ENCODE measurements at places on chromosomes 7 and 10.

- H3K27ac ChIP-seq: no peak overlapping the region
- no peaks in the 10 kb centered on the region for H3K36me3 ChIP-seq
- DNase-seq: no peak
- H3K4me1 ChIP-seq: no peaks in the 10 kb centered on the region
These were observed 312.4 kb upstream of the AUTS2 start for GRCh38 chr7:69285854-69286253.

- no peak overlapping the region for H3K4me3 ChIP-seq
- H3K4me1 ChIP-seq: no peaks in the 10 kb centered on the region
- H3K27me3 ChIP-seq: no peaks in the 10 kb centered on the region
- no peak overlapping the region for H3K27ac ChIP-seq
These were observed 86.8 kb upstream of the ZMIZ1 start for GRCh38 chr10:78981970-78982281.

GRCh38 chr10:127948791-127949190, 41.9 kb downstream of the PTPRE start:
- H3K4me3 ChIP-seq: no peak overlapping the region
- H3K36me3 ChIP-seq: no peaks in the 10 kb centered on the region
- no peak overlapping the region for H3K27ac ChIP-seq
- no peaks in the 10 kb centered on the region for H3K27me3 ChIP-seq
- H3K4me1 ChIP-seq: no peaks in the 10 kb centered on the region
- no peak for DNase-seq

DNA sequence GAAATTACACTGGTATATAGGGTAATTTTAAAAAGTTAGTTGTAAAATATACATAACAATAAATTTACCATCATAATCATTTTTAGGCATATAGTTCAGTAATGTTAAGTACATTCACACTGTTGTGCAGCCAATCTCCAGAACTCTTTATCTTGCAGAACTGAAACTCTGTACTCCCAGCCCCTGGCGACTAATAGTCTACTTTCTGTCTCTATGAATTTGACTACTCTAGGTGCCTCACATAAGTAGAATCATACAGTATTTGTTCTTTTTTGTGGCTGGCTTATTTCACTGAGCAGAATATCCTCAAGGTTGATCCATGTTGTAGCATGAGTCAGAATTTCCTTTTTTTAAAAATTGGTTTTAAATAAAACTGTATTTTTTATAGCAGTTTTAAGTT, 41.4 kb downstream of the NRF1 start:
- H3K4me1 ChIP-seq: no peaks in the 10 kb centered on the region
- peaks cover 2% of the 10 kb centered on the region for H3K36me3 ChIP-seq
- DNase-seq: no peak
- H3K27me3 ChIP-seq: no peaks in the 10 kb centered on the region
- no peak overlapping the region for H3K27ac ChIP-seq

GRCh38 chr7:44321796-44322195, 3.6 kb downstream of the CAMK2B start:
- no peak overlapping the region for H3K4me3 ChIP-seq
- H3K27me3 ChIP-seq: peaks cover 20% of the 10 kb centered on the region
- no peak overlapping the region for H3K27ac ChIP-seq
- DNase-seq: no peak
- no peaks in the 10 kb centered on the region for H3K4me1 ChIP-seq
- no peaks in the 10 kb centered on the region for H3K36me3 ChIP-seq

Data from colonic mucosa (tissue), 4 donors.